ENCODE measurements at places on chromosomes 1 and 21. TPM values are rescaled to one million over a fixed set of nuclear protein-coding genes. Genes with fewer than 3 reads are reported as not detected.

GRCh38 chr1:93603106-93603505 lies 78.5 kb downstream of the BCAR3 start:
- DNase-seq, result no peak
- no peak overlapping the region for H3K4me3 ChIP-seq
- H3K27me3 ChIP-seq, result no peaks in the 10 kb centered on the region
- H3K27ac ChIP-seq, result no peak overlapping the region
- no peaks in the 10 kb centered on the region for H3K36me3 ChIP-seq

- no peak overlapping the region for H3K27ac ChIP-seq
- no peaks in the 10 kb centered on the region for H3K27me3 ChIP-seq
- no peak overlapping the region for H3K4me3 ChIP-seq
These were observed 61.3 kb downstream of the ASB17 start for GRCh38 chr1:75870951-75871350.

DNA sequence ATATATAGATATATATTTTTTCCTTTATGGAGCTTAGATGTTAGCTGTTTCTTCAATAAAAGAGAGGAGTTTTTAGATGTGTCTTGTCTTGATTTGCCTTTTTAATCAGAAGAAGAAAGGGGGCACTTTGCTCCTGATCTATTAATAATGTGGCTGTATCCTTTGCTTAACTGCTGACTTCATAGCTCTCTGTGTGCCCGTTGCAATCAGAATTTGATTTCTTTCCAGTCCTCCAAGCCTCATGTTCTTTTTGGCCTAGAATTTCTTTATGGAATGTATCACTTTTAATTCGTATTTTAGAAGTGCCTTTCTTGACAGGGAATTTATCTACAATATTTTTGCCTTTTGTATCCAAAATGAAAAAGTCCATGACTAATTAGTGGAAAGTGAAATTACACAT lies 85.3 kb downstream of the C1orf21 start:
- no peak overlapping the region for H3K27ac ChIP-seq
- no peaks in the 10 kb centered on the region for H3K4me1 ChIP-seq
- no peak overlapping the region for H3K4me3 ChIP-seq
- DNase-seq, result no peak
- no peaks in the 10 kb centered on the region for H3K36me3 ChIP-seq

DNA sequence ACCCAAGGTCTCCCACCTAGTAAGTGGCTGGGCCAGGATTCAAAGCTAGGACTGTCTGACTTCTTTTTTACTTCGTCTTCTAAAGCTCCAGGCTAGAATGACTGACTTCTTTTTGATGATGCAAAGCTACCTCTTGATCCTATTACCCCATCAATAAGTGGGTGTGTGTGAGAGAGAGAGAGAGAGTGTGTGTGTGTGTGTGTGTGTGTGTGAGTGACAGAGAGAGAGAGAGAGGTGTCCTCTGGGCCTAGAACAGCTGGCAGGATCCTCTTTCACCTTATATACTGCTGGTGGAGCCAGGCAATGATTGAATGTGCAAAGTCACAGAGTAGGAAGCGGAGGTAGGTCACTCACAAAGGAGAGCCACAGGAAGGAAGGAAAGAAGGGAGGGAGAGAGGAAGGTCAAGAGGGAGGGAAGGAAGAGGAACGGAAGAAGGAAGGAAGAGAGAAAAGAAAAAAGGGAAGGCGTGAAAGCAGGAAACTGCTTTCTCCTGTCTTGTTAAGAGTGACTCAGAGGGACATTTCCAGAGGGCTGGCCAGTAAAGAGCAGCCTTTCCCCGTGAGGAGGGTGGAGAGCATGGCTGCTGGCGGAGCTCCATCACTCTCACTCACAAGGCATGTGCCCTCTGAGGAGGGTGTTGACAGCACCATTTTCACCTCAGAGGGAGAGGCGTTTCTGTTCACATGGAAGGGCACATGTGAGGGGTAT lies 68.9 kb downstream of the CDC7 start:
- no peak overlapping the region for H3K27ac ChIP-seq
- peaks cover 13% of the 10 kb centered on the region for H3K4me1 ChIP-seq
- no peak overlapping the region for H3K4me3 ChIP-seq
- DNase-seq, result no peak
- H3K27me3 ChIP-seq, result no peaks in the 10 kb centered on the region

DNA sequence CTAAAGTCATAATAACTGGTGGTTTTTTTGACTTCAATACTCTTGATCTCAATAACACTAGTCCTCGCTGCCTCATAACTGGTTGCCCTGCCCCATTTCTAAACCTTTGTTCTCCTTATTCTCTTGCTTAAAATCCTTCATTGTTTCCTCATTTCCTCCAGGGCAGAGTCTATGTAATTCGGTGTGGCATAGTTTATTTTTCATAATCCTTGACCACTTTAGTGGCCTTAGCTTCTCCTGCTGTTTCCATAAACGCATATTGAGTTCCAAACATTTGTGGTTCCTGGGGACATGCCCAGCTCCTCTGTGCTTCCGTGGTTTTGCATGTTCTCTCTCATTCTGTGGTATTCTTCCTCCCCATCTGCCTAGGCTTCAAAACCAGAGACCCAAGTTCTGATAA lies 19.0 kb upstream of the TLCD4 start:
- H3K27me3 ChIP-seq, result no peaks in the 10 kb centered on the region
- no peaks in the 10 kb centered on the region for H3K36me3 ChIP-seq
- no peak overlapping the region for H3K4me3 ChIP-seq
- H3K27ac ChIP-seq, result no peak overlapping the region

DNA sequence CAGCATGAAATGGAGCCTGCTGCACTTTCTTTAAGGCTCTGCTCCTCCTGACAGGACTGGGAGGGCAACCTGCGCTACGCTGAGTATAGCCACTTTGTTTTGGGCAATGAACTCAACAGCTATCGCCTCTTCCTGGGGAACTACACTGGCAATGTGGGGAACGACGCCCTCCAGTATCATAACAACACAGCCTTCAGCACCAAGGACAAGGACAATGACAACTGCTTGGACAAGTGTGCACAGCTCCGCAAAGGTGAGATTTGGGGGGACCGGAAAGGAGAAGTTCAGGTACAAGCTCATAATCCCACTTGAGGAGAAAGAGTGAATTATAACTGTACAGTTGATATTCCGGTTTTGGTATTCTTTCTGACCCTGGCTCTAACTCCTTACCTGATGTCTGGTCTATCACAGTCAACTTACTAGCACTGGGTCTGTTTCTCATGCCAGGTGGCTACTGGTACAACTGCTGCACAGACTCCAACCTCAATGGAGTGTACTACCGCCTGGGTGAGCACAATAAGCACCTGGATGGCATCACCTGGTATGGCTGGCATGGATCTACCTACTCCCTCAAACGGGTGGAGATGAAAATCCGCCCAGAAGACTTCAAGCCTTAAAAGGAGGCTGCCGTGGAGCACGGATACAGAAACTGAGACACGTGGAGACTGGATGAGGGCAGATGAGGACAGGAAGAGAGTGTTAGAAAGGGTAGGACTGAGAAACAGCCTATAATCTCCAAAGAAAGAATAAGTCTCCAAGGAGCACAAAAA lies 5.4 kb downstream of the ANGPTL7 start:
- H3K4me3 ChIP-seq, result no peak overlapping the region
- no peaks in the 10 kb centered on the region for H3K4me1 ChIP-seq
- no peaks in the 10 kb centered on the region for H3K27me3 ChIP-seq

GRCh38 chr1:42340901-42341300 lies 5.9 kb upstream of the FOXJ3 start:
- no peaks in the 10 kb centered on the region for H3K27me3 ChIP-seq
- H3K27ac ChIP-seq, result no peak overlapping the region
- H3K4me3 ChIP-seq, result no peak overlapping the region
- no peaks in the 10 kb centered on the region for H3K36me3 ChIP-seq
- no peak for DNase-seq

DNA sequence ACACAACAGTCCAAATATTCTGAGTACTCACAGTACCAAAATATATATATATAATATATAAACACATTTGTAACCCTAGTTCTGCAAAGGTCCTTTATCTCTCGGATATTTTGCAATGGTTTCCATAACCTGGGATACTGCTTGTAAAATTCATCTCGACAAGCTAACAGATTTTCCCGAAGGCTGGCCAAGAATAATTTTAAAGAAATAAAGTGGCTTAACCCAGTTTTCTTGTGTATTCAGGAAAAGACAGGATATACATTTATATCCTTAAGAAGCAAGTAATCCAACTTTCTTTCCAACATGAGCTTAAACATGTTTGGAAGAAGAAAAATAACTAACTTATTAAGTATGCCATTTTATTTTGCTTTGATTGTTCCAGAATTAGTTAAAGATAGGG lies 348.7 kb upstream of the RUNX1 start:
- H3K27me3 ChIP-seq, result no peaks in the 10 kb centered on the region
- DNase-seq, result no peak
- no peak overlapping the region for H3K27ac ChIP-seq
- no peaks in the 10 kb centered on the region for H3K4me1 ChIP-seq

- no peak overlapping the region for H3K27ac ChIP-seq
- DNase-seq, result no peak
- H3K4me1 ChIP-seq, result no peaks in the 10 kb centered on the region
- H3K27me3 ChIP-seq, result no peaks in the 10 kb centered on the region
- H3K4me3 ChIP-seq, result no peak overlapping the region
- H3K36me3 ChIP-seq, result no peaks in the 10 kb centered on the region
These were observed 96.7 kb upstream of the TMPRSS2 start for GRCh38 chr21:41604583-41605041.

DNA sequence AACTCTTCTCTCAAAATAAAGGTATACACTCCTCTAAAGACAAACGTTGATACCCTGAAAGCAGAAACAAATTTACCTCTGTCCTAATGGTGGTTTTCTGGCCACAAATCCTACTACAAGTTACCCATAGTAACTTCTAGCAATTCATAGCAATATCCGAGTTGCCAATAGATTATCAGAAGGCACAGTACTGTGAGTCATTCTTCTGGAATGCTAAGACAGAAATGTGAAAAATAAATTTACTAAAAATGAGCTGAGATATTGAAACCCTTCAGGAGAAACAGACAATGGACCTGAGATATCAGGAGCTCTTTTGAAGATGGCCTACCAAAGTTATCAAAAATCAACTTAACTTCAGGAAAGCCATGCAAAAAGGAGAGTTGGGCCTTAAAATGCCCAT lies 715.0 kb upstream of the ADAMTS5 start:
- DNase-seq, result no peak
- no peaks in the 10 kb centered on the region for H3K27me3 ChIP-seq

The OR2AK2 gene
- not detected for polyA plus RNA-seq

The DRAXIN gene
- 0.07 TPM for polyA plus RNA-seq

The GRIK1 gene
- not detected for polyA plus RNA-seq

The PSMB2 gene
- 71.0 TPM for polyA plus RNA-seq

The FNBP1L gene
- 1.5 TPM for polyA plus RNA-seq
